Tibial nerve (tissue), 4 donors: ENCODE measurements at places on chromosomes 6 and 20. TPM values are rescaled to one million over a fixed set of nuclear protein-coding genes. Genes with fewer than 3 reads are reported as not detected.

- no peaks in the 10 kb centered on the region for H3K27me3 ChIP-seq
- no peaks in the 10 kb centered on the region for H3K4me1 ChIP-seq
- H3K4me3 ChIP-seq: no peak overlapping the region
- no peaks in the 10 kb centered on the region for H3K36me3 ChIP-seq
- DNase-seq: no peak
Observed at GRCh38 chr6:46103441-46104115, 26.2 kb upstream of the ENPP4 start.

DNA sequence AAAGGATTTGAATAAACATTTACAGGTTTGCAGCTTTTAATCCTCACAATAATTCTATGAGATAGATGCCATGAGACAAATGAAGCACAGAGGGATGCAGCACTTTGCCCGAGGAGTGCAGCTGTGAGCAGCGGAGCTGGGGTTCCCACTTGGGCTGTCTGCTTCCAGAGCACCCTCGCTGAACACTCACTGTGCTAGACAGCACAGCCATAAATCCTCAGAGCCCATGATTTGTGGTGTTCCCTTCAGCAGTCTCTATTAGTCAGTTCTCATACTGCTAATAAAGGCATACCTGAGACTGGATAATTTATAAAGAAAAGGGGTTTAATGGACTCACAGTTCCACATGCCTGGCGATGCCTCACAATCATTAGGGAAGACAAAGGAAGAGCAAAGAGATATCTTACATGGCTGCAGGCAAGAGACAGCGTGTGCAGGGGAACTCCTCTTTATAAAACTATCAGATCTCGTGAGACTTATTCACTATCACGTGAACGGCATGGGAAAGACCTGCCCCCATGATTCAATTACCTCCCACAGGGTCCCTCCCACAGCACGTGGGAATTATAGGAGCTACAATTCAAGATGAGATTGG lies 25.3 kb upstream of the CTAGE9 start:
- no peak for DNase-seq
- H3K27me3 ChIP-seq: no peaks in the 10 kb centered on the region
- no peak overlapping the region for H3K4me3 ChIP-seq
- H3K27ac ChIP-seq: no peak overlapping the region
- H3K4me1 ChIP-seq: peaks cover 3% of the 10 kb centered on the region

DNA sequence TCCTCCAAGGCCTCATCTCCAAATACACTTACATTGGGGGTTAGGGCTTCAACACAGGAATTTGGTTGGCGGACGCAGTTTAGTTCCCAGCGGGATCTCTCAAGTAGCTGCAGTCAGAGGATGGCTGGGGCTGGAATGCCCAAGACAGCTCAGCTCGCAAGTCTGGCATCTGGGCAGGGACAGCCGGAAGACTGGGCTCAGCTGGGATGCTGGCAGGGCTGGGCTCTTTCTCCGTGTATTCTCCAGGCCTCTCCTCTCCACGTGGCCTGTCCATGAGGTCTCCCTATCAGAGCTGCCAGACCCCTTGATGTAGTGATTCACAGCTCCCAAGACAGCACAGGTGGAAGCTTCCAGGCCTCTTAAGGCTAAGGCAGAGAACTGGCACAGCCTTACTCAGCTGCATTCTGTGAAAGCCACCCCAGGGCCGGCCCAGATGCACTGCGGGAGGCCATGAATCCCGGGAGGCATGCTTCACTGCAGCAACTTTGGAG lies 5.0 kb downstream of the FGD2 start:
- no peak for DNase-seq
- H3K4me1 ChIP-seq: no peaks in the 10 kb centered on the region
- H3K4me3 ChIP-seq: no peak overlapping the region
- no peaks in the 10 kb centered on the region for H3K27me3 ChIP-seq
- H3K27ac ChIP-seq: no peak overlapping the region

DNA sequence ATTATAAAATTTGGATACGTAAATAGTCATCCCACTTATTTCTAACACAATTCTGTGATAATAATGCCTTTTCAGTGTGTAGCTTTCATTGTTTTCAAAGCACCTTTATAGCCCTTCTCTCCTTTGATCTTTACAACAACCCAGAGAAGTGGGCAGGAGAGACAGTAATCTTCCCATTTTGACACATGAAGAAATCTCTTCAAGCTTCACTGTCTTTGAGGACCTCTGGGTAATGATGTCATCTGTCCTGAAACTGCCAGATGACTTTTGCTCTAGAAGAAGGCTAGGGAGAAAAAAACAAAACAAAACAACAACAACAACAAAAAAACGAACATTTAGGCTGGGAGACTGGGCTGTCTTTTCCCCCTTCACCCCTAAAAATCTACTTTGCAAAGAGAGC lies 203.0 kb downstream of the KCNQ5 start:
- H3K27ac ChIP-seq: no peak overlapping the region
- H3K36me3 ChIP-seq: no peaks in the 10 kb centered on the region
- no peak overlapping the region for H3K4me3 ChIP-seq
- no peaks in the 10 kb centered on the region for H3K27me3 ChIP-seq
- no peaks in the 10 kb centered on the region for H3K4me1 ChIP-seq

GRCh38 chr6:156161471-156161870 lies 615.7 kb upstream of the ARID1B start:
- no peaks in the 10 kb centered on the region for H3K36me3 ChIP-seq
- no peaks in the 10 kb centered on the region for H3K4me1 ChIP-seq
- DNase-seq: no peak
- no peak overlapping the region for H3K4me3 ChIP-seq
- no peaks in the 10 kb centered on the region for H3K27me3 ChIP-seq

The MDFI gene
- 31.8 TPM for total RNA-seq

The SIGLEC1 gene
- 33.9 TPM for total RNA-seq

The TP53TG5 gene
- total RNA-seq: not detected
